SHP77 (cell line): ENCODE measurements at places on chromosomes 7 and 10.
A peak's percentile ranks its signal among the peaks of the same experiment; 100 is the strongest.

- DNase-seq: no peak
Observed at GRCh38 chr10:95660283-95660682, 3.8 kb upstream of the ALDH18A1 start.

GRCh38 chr10:772227-772637 lies 82.8 kb upstream of the DIP2C start:
- DNase-seq: no peak

- DNase-seq: no peak
Observed at GRCh38 chr7:29271319-29271658, 76.7 kb downstream of the CHN2 start.

- no peak for DNase-seq
Observed at GRCh38 chr7:157875230-157876179, 538.7 kb downstream of the DNAJB6 start.

DNA sequence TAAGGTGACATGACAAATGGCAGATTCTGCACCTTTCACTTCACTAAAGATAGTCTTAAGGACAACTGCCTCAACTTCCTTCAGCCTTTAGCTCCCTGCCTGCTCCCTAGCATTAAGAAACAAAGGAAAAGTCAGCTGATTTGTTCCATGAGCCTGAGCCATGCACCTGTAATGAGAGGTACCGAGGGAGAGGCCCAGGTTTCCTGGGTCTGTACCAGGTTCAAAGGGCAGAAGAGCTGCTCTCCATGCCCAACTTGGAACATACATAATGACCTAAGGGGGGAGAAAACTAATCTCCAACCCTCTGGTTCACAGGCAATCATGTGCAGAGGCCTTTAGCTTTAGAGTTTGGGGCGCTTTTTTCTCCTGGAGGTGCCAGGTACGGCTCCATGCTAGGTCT lies 111.2 kb downstream of the JAZF1 start:
- no peak for DNase-seq

DNA sequence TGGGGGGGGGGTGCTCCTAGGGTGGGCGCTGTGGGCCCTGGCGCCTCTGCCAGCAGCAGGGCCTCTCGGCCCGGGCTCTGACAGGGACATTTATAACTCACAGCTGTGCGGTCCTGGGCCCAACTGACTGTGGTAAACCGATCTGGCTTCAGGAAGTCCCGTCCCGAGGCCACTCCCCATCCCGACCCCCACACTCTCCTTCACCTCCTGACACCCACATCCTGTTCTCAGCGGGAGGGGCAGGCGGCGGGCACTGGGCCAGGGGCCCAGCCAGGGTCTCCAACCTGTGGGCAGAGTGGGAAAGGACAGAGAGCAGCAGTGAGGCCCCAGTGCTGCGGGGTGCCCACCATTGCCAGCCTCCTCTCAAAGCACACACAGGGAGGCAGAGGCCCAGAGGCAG lies 69.1 kb downstream of the ZMIZ1 start:
- no peak for DNase-seq

GRCh38 chr10:51046654-51047053 lies 27.6 kb upstream of the PRKG1 start:
- no peak for DNase-seq

DNA sequence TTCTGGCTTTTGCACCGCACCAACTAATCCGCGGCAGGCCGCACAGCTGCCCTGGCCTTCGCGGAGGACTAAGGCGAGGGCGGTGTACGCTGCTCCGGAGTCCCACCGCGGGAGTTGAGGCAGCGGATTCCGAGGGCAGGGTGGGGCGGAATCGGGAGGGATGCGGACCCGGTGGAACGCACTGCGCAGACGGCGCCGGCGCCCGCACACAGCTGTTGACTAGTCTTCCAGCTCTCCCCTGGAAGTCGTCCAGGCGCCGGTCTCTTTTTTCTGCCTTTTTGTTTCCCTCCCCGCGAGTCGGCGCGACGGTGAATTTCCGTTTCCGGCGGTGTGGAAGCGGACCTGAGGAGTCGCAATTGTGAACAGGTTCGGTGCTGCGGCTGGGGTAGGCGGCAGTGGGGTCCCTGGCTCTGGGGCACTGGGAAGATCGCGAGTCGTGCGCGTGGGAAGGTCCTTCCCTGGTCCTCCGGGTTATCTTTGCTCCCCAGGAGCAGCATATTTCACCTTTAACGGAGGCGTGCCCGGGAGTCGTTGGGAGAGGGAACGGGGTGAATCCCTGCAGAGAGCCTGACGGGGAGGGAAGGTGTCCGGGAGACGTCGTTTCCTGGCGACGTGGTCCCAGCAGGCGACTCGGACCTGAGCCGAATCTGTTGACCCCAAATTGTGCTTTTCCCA lies at the start of gene ASAH2B:
Gene ASAH2B, plus strand, starts transcription at position 319 of the 675 bp plus-strand sequence. CDS start 5,195 bp downstream, outside the sequence.
- DNase-seq: peak; percentile 51

- no peak for DNase-seq
Observed at GRCh38 chr7:72183835-72184234, 228.3 kb downstream of the CALN1 start.

GRCh38 chr10:70779511-70780369 lies 5.4 kb downstream of the TBATA start:
- no peak for DNase-seq

DNA sequence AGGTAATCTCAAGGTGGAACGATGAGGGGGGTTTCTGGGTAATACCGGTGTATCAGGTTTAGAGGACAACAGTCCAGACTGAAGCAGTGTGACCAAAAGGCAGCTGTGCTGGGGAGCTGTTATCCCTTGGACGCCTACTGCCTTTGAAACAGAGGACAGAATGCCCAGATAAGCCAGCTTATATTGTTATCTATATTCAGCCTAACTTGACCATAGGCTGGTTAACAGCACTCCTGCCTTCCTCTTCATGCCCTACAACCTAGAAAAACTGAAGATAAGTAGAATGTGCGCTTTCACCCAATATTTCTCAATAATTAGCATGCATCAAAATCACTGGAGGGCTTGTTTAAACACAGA lies 44.9 kb downstream of the IL6 start:
- DNase-seq: no peak

DNA sequence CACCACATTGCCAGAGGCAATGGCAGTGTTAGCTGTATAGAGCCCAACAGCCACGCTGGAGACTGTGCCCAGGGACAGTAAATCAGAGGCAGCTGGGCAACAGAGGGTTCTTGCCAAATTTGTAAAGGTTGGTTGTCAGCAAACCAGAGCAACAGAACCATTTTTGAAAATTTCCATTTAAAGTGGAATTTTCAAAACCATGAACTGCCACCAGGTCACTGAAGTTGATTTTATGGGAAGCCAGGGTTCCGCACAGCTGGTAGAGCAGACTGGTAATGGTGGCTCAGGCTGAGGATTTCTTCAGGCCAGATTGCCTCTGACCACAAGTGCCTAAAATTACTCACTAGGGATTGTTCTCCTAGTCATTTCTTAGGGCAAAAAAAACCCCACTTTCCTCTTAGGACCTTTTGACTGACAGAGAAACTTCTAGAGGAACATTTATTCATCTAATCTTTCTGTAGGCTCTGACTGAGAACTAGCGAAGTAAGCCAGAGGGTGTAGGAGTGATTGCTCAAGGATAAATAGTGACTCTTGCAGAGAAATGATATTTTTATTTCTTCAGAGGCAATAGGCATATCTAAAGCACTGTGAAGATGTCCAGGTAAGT lies 342.4 kb downstream of the BBS9 start:
- no peak for DNase-seq

DNA sequence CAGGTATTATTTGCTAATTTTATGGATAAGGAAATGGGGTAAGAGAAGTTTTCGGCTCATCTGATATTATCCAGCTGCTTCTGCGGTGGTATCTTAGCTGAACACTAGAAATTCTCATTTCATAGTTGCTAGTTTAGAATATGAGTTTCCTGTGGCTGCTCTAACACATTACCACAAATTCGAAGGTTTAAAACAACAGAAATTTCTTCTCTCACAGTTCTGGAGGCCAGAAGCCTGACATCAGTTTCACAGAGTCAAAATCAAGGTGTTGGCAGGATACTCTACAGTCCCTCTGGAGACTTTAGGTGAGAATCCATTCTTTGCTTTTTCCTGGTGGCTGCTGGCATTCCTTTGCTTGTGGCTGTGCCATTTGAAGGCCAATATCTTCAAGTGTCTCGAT lies 205.9 kb downstream of the PTEN start:
- no peak for DNase-seq

- DNase-seq: no peak
Observed at GRCh38 chr10:124248056-124249045, 155.0 kb upstream of the CHST15 start.

DNA sequence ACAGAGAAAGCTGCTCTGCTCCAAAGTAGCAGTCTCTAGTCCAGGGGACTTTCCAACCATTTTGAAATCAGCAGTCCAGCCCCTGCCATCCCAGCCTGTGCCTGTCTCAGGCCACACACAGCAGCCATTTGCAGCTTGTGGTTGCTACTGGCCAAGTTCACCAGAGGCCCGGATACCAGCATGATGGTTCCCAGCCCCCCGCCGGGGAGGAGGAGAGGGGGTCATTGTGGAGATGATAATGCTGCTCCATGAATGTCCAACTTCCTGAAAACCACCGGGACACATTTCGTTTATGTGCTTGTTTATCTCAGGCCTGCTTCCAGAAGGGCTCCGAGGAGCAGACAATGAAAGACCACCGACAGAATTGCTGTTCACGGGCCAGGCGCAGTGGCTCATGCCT lies 160.0 kb downstream of the UBE2H start:
- DNase-seq: no peak

- DNase-seq: no peak
Observed at GRCh38 chr7:43721193-43721806, 8.0 kb downstream of the COA1 start.

- DNase-seq: no peak
Observed at GRCh38 chr10:6885284-6885683, 305.2 kb upstream of the PRKCQ start.

DNA sequence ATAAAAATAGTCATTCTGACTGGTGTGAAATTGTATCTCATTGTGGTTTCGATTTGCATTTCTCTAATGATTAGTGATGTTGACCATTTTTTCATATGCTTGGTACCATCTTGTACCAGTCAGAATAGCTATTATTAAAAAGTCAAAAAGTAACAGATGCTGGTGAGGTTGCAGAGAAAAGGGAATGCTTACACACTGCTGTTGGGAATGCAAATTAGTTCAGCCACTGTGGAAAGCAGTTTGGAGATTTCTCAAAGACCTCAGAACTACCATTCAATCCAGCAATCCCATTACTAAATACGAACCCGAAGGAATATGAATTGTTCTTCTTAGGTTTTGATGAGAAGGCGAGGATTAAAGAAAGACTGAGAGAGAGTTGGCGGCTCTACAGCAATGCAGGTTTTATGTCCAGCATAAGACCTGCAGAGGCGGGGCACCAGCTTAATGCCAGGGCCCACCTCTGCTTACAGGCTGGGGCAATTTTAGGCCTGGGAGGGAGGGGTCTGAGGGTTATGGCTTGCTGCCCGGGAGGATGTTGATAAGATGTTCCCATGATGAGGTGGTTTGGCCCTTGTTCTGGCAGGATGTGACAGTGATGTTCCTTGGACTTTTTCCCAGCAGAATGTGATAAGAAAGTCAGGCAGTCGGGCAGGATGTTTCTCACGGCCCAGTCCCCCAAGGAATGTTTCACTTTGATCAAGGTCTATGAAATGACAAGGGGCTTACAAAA lies 74.4 kb downstream of the MEST start:
- no peak for DNase-seq

- DNase-seq: no peak
Observed at GRCh38 chr10:77605466-77605865, 32.1 kb downstream of the KCNMA1 start.

DNA sequence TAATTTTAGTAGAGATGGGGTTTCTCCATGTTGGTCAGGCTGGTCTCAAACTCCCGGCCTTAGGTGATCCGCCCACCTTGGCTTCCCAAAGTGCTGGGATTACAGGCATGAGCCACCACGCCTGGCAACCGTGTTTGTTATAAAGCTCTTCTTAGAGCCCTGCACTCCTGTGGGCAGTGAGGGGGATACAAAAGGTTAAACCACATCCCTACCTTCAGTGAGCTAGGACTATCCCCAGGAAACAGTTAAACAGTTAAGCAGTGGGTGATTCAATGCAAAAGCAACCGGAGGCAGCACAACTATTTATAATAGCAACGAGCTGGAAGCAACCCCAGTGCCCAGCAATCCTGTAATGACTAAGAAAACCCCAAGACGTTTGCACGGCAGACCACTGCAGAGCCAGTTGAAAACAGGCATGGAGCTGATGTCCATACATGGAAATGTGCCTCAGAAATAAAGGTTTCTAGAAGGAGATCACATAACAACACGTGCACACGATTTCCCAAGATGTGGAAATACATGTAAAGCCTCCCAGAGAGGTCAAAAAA lies 107.2 kb upstream of the LYZL2 start:
- DNase-seq: no peak

DNA sequence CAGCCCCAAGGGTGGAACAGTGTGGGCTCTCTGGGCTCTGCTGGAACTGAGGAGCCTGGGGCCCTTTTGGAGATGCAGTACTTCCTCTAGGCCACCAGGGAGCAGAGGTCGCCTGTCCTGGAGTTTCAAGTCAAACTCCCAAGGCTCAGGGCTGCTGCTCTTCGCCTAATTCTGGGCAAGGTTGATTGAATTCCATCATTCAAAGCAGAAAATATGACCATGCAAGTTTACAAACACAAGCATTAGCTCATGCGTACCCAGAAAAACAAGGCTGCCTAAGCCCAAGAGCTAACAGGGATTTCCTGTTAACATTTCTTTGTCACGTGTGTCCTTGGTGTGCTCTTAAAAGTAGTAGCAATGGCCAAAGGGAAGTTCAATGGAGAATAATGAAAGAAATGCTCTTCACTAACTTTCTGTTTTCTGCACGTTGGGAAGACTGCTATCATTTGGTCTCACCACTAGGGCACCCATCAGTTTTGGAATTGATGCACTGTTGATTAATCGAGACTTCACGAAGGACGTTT lies 20.1 kb downstream of the LDB3 start:
- peak; percentile 10 for DNase-seq

DNA sequence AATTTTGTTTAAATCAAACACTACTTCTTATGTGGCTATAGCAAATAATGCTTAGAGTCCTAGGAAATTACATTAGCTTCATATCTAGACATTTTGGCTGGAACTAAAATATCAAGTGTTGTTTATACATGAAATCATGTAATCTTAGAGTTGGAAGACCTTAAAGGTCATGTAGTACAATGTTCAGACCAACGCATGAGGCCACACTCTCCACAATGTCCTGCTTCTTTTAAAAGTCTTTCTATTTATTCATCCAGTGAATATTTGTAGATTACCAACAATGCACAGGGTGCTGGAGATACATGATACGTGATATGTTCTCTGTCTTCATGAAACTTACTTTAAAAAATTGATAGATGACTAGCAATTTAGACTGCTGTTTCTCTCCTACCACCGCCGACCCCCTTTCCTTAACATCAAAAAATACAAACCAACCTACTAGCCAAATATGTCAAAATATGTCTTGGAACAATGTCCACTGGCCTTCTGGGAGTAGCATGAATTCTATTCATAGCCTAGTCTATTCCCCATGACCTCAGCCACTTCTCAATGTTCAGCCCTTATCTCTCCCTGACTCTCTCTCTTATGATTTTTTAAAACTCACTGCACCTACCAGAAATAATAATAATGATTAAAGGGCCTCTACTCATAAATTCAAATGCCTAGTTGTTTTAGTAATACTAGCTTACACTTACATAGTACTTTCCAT lies 59.5 kb upstream of the CAV2 start:
- DNase-seq: no peak

- DNase-seq: no peak
Observed at GRCh38 chr10:125375210-125375609, 214.8 kb upstream of the CTBP2 start.
